Calu3 (cell line): ENCODE measurements at places on chromosomes 4 and X. TPM values are rescaled to one million over a fixed set of nuclear protein-coding genes. Genes with fewer than 3 reads are reported as not detected.

DDX60 gene
- total RNA-seq = 66.5 and 137 TPM in 2 replicates

SPANXB1 gene
- not detected in 2 replicates for total RNA-seq

ZNF630 gene
- 2.6 and 2.8 TPM in 2 replicates for total RNA-seq

NAP1L2 gene
- total RNA-seq = not detected in 2 replicates

NAP1L3 gene
- not detected in 2 replicates for total RNA-seq

CSAG3 gene
- total RNA-seq = not detected in 2 replicates

PPEF2 gene
- not detected in 2 replicates for total RNA-seq

WDR17 gene
- total RNA-seq = 6.3 and 7.6 TPM in 2 replicates
